ENCODE measurements at places on chromosomes 3 and 15.

DNA sequence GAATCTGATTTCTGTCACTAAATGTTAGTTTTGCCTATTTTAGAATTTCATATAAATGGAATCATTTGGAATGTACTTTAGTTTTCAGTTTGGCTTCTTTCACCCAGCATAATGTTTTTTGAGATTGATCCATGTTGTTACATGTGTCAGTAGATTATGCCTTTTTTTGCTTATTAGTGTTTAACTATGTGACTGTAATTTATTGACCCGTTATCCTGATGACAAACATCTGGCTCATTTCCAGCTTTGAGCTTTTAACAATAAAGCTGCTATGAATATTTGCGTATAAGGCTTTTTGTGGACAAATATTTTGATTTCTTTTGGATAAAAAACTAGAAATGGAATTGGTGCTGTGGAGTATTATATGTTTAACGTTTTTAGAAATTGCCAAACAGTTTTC is 254.5 kb upstream of the CFAP20DC start:
- DNase-seq = no peak

GRCh38 chr3:154568064-154568463 is 138.1 kb upstream of the GPR149 start:
- no peak for DNase-seq

DNA sequence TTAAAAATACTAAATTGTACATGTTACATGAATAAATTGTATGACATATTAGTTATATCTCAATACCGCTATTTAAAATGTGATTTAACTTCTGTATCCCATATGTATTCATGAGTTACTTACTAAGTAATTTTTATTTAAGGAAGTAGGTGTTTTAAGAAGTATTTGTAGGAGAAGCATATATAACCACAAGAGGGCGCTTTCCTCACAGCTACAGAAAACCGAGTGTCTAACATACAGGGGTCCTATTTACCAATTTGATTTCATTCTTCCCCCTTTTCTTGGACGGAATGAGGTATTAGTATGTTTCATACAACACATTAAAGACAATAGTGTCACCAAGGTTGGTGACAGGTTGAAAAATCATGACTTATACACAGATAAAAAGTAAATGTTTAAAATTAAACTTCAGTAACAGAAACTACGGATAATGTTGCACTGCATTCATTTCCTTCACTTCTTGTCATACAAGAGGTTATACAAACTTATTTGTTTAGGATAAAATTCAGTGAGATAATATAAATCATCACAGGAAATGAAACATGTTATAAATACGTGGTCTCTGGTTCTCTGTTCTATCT is 253.6 kb downstream of the MAGI1 start:
- DNase-seq = no peak

DNA sequence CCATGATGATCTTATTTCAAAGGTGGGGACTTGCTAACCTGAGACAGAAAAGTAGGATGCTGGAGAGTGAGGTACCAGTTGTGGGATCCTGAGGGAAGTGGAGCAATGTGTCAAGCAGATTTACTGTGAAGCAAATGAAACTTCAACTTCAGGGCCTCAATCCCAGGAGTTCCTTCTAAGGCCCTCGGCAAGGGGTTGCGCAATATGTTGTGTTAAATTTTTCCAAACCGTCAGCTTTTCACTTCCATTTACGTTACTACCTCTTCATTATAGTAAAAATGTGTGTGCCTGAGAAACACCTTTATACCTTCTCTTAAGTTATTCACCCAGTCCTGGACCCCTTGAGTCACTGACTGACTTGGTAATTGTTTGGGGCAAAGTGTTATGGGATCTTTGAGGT is 42.5 kb upstream of the KCNH8 start:
- no peak for DNase-seq

- DNase-seq = no peak
Measured at GRCh38 chr15:88074386-88074785, 182.2 kb downstream of the NTRK3 start.

GRCh38 chr15:59063042-59063441 is 41.9 kb upstream of the CCNB2 start:
- DNase-seq = no peak

DNA sequence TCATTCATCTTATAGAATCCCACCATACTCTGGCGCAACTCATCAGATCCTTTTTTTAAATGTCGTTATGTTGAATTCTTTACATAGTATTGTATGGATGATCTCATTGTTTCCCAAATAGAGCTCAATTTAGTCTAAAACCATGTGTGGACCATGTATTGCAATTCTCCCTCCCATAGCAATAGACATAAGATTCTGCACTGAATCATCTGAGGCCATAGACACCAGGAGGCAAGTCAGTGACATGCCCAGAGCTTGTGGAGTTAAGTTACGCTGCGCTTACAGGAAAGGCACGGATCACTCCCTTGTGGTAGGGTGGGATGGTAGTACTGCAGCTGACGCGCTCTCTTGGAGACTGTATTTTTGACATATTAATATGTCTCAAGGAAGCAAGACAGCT is 211.0 kb downstream of the GABRB3 start:
- no peak for DNase-seq

DNA sequence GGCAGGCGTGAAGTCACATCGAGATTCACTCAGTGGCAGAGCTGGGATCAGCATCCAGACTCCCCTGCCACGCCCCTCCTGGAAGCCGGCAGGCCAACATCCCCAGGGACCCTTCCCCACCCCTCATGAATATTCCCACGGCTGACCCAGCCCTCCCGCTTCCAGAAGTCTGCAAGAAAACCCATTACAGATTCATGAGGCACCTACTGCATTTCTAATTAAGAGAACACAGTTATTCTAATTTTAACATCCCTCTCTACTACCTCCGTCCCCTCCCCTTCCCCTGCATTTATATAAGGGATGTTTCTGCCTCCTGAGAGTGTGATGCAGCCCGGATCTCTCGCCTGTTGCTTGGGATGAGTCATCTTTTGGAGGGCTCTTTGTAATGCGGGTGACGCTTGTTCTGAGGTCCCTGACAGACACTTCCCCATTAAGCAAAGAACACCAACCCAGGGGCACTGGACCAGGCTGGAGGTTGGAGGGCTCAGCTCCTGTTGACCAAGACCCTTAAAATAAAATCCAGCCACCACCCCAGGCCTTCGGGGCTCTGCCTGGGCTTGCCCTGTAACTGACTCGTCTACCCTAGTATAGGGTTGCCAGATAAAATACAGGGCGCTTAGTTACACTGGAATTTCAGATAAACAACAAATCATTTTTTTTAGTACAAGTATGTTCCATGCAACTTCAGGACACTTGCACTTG is 118.7 kb downstream of the NUP210 start:
- DNase-seq = no peak

- DNase-seq = no peak
Measured at GRCh38 chr15:62079594-62079993, 12.8 kb downstream of the C2CD4A start.

GRCh38 chr3:171790574-171790897 is 19.7 kb downstream of the PLD1 start:
- DNase-seq = no peak

Data from stimulated activated CD4-positive, alpha-beta T cell treated with anti-CD3 and anti-CD28 coated beads, TNF-alpha, amount 100 ng/mL, for 4 hours (primary cell).